Right renal pelvis (tissue), 4 donors: ENCODE measurements at places on chromosomes 13 and 19. TPM values are rescaled to one million over a fixed set of nuclear protein-coding genes. Genes with fewer than 3 reads are reported as not detected.

DNA sequence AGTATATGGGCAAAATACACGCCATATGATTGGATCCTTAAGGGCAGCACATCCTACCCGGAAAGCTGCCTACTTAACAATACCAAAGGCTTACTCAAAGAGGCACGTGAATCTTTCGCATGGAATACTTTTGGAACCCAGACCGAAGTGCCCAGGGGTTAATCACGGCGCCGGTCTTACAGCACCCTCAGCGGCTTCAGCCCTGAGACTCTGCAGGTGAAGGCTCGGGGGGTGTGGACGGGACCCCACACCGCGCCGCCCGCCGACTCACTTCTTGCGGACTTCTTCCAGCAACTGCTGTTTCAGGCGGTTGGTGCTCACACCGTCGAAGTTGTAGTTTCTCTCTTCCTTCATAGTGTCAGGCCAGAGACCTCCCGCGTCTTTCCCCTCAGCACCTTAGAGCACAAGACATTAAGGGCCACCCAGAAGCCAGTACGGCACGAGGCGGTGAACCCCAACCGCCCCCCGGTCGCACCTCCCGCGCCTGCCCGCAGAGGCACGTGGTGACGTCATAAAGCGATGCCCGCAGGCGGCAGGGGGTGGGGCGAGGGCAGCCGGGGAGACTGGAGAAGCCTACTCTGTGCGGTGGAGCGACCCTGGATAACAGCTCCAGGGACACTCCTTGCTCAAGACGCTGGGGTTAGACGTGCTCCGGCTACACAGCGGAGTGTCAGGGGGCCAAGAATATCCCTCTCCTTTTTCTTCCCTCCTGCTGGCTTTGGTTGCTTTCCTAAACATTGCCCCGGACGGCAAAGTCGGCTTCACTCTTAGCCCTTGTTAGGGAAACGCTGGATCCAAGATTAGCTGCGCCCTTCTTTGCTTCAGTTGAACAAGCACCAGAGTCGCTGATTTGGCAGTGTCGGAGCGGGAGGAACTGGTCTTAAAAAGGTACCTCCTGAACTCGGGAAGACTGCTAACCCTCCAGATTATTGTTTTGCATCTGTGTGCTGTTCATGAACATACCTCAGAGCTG lies at the start of gene CCDC169:
Gene CCDC169 (minus strand): TSS at position 449 of the 973 bp plus-strand sequence. CDS start 95 bp downstream, at position 354.
- DNase-seq, result peak; percentile 54

- no peak for DNase-seq
These were observed 25.8 kb downstream of the LHFPL6 start for GRCh38 chr13:39577203-39577602.

PSPN gene
- polyA plus RNA-seq, result 2.7 TPM

GRCh38 chr19:38290631-38291147 lies 13.4 kb upstream of the C19orf33 start:
- DNase-seq, result no peak

ZFR2 gene
- polyA plus RNA-seq, result 1.8 TPM

GRCh38 chr19:50178859-50179537 lies 15.9 kb upstream of the IZUMO2 start:
- no peak for DNase-seq

JAK3 gene
- polyA plus RNA-seq, result 3.6 TPM

DNA sequence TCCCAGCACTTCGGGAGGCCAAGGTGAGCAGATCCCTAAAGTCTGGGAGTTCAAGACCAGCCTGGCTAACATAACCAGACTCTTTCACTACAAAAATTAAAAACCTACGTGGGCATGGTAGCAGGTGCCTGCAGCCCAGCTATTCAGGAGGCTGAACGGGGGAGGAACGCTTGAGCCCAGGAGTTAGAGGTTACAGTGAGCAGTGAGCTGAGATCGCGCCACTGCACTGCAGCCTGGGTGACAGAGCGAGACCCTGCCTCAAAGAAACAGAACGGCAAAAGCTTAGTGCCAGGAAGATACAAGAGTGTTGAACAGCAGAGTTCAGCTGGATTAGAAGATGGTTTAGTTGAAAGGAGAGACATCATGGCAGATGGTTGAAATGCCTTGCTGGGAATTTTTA lies 24.1 kb upstream of the RNF113B start:
- no peak for DNase-seq

GRCh38 chr13:44609137-44609536 lies 33.0 kb upstream of the TSC22D1 start:
- DNase-seq, result no peak

DNA sequence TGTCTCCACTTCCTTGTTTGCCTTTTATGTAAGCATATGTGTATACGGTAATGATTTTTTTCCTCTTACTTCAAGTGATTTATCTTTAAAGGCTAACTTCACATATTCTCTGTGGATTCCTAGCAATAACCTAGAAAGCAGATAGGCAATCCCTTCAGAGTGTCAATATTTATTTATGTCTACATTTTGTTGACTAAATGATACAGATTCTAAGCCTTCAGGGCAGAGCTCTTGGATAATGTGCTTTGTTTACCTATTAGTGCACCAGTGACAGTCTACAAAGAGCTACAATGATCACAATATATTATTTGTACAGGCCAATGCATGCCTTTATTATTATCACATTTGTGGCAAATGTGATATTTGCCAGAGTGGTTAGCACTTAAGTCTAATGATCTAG lies 406.2 kb downstream of the EFNB2 start:
- no peak for DNase-seq

- DNase-seq, result no peak
These were observed 25.6 kb upstream of the ESD start for GRCh38 chr13:46822551-46822950.

ZNF534 gene
- polyA plus RNA-seq, result 0.75 TPM

GRCh38 chr13:85417807-85418206 lies 381.4 kb downstream of the SLITRK6 start:
- no peak for DNase-seq

GRCh38 chr19:15427991-15428471 lies 9.2 kb upstream of the AKAP8L start:
- DNase-seq, result no peak

PRTN3 gene
- 0.77 TPM for polyA plus RNA-seq

MCF2L gene
- polyA plus RNA-seq, result 33.2 TPM

LRRC4B gene
- 21.2 TPM for polyA plus RNA-seq

GRCh38 chr13:77506874-77507273 lies 28.6 kb upstream of the SCEL start:
- no peak for DNase-seq

- DNase-seq, result no peak
These were observed 10.9 kb upstream of the S1PR4 start for GRCh38 chr19:3167533-3168272.

DNA sequence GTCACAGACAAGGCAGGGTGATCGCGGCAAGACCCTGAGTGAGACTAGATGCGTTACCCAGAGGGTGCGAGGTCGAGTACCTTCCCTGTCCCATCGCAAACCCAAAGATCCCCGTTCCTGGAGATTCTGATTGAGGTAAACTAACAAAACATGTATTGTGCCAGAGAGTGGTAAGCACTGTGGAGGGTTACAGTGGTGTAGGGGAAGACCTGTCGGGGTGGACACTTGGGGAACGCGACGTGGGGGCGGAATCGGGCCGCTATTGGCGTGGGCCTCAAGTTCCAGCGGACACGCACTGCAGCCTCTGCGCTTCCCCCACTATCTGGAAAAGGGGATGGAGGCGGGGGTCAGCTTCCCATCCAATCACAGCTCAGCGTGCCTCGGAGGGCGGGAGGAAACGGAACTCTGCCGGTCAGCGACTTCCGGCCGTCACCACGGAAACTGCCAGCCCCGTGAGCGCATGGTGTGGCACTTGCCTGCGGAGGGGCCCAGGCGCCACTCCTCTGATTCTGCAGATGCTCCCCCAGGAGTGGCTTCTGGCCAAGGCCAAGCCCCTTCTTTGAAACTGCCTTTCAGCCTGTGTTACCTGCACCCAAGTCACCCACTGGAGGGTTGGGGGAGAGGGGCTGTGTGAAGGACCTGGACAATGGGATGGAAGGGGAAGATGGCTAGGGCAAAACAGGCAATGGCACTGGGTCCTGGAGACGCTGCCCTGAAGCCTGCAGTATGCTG lies 1.0 kb upstream of the UBE2M start:
- DNase-seq, result peak; percentile 86

GRCh38 chr13:35796623-35797022 lies 320.1 kb upstream of the MAB21L1 start:
- no peak for DNase-seq

DNA sequence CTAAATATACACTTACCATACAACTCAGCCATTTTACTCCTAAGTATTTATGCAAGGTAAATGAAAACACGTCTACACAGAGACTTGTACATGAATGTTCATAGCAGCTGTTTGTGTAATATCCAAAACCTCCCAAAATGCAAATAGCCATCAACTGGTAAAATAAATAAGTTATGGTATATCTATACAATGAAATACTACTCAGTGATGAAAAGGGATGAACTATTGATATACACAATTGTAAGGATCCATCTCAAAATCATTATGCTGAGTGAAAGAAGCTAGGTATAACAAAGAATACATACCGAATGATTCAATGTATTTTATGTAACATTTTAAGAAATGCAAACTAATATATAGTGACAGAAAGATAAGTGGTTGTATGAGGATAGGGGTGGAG lies 149.8 kb upstream of the TNFSF11 start:
- DNase-seq, result no peak

DNA sequence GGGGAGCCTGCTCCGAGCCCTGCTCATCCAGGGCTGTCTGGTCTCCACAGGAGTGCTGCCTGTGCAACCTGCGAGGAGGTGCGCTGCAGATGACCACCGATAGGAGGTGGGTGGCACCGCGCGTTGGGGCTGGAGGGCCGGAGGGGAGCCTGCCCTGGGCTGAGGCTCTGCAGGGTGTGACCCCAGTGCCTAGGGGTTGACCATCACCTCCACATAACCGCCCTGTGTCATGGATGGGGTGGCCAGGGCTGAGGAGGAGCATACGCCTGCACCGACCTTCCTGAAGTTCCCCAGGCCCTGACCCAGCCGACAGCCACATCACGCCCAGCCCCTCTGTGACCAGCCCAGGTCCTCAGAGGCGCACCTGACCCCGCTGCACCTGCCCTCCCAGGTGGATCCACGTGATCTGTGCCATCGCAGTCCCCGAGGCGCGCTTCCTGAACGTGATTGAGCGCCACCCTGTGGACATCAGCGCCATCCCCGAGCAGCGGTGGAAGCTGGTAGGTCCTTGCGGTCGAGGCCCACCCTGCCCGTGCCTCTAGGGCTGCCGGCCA lies 168.7 kb downstream of the KDM4B start:
- no peak for DNase-seq

DNA sequence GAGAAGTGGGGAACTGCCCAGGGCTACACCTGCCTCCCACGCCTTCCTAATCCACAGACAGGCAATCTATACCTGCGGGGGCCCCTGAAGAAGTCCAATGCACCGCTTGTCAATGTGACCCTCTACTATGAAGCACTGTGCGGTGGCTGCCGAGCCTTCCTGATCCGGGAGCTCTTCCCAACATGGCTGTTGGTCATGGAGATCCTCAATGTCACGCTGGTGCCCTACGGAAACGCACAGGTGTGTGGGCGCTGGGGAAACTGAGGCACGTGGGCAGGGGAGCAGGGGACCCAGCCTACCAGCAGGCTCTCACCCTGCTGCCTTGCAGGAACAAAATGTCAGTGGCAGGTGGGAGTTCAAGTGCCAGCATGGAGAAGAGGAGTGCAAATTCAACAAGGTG lies 1.4 kb downstream of the IFI30 start:
- no peak for DNase-seq

EPSTI1 gene
- 14.8 TPM for polyA plus RNA-seq

GNA15 gene
- polyA plus RNA-seq, result 0.70 TPM

GNG8 gene
- 4.7 TPM for polyA plus RNA-seq

MCEMP1 gene
- 0.11 TPM for polyA plus RNA-seq

- no peak for DNase-seq
These were observed 40.2 kb downstream of the NLRP5 start for GRCh38 chr19:56026769-56027168.

GRCh38 chr13:101467415-101467814 lies 14.9 kb downstream of the ITGBL1 start:
- no peak for DNase-seq

DNA sequence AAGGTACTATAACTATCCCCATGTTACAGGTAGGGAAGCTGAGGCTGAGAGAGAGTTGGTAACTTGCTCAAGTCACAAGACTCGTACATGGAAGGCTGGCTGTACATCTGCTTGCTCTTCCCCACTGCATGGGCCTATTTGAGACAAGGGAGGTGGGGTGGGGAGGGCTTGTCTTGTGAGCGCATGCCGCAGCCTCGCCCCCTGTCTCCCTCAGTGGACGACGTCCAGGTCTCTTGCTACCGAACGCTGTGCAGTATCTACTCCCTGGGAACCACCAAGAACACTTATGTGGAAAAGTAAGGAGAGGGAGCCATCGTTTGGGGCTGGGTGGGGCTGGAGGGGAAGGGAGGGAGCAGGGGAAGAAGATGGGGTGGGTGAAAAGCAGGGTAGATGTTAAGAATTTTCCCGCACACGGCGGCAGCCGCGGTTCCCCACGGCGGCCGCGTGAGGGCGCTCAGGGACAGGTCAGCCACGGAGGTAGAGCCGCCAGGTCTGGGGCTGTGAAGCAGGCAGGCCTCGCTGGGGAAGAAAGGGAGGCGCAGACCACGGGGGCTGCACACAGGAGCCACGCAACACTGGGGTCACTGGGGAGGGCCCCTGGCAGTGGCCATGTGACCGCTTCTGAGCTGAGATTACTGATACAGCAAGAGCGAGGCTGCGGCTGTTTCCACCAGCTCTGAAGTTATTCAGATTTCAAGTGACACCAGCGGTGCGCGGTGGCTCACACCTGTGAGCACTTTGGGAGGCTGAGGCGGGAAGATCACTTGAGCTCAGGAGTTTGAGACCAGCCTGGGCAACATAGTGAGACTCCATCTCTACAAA lies 81.5 kb downstream of the RYR1 start:
- DNase-seq, result peak; percentile 52

- no peak for DNase-seq
These were observed 24.7 kb downstream of the ZNF136 start for GRCh38 chr19:12187625-12188024.

GRCh38 chr19:8212916-8213315 lies 3.7 kb downstream of the CERS4 start:
- no peak for DNase-seq

- DNase-seq, result no peak
These were observed 155.7 kb downstream of the SLC7A1 start for GRCh38 chr13:29439601-29440388.

DNA sequence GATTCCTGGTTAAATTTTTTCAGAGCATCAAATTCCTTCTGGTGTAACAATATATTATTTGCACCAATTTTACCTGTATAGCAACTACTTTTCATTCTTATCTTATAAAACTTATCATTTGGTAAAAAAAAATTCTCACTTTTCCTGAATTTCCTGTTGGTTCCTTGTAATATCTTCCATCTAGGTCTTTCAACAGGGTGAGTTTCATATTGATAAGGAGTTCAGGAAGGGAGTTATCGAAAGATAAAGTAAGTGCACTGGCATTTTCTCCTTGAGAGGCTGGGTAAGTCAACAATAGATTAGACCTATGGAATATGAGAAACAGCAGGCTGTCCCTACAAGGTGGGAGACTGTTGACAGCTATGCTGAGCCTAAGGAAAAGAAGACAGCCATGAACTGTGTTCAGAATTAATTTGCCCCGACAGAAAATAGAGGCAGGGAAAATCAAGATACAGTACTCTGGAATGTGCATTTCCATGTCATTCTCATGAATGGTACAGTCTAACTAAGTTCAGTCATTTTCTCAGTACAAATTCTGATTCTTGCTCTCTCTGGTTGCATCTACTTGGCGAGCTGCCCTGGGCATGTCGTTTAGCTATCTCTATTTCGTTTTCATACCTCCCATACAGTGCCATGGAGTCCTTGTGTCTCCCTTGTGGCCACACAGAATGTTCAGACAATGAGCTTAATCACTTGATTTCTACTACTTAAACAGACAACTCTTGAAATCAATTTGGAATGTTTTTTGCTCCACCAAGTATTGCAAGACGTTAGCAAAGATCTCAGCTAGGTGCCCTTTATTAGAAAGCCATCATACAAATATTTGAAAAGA lies 9.9 kb downstream of the IGFL1 start:
- DNase-seq, result no peak
